ENCODE measurements at places on chromosomes 11 and 22. TPM values are rescaled to one million over a fixed set of nuclear protein-coding genes. Genes with fewer than 3 reads are reported as not detected.

SYCE3 gene
- not detected for total RNA-seq

DNA sequence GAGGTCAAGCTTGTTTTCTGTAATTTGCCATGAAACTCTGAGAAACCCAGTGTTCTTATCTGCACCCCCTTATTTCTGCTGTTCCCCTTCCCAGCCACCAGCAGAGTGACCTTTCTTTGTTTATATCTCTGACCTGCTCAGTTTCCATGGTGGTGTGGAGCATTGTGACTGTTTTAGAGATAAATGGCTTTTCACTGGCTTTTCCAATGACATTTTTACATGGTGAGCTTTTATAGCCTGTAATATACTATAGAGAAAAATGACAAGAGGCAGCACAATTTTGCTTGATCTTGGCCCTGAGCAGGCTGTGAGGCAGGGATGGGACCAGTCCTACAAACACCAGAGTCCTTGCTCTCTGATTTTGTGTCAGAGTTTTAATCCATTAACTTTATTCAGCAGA lies 233.9 kb downstream of the FAT3 start:
- H3K27ac ChIP-seq: no peak overlapping the region
- DNase-seq: no peak
- H3K36me3 ChIP-seq: no peaks in the 10 kb centered on the region
- no peaks in the 10 kb centered on the region for H3K27me3 ChIP-seq
- H3K4me3 ChIP-seq: no peak overlapping the region

IL10RA gene
- total RNA-seq: 195 TPM

SCGB1A1 gene
- not detected for total RNA-seq

DNA sequence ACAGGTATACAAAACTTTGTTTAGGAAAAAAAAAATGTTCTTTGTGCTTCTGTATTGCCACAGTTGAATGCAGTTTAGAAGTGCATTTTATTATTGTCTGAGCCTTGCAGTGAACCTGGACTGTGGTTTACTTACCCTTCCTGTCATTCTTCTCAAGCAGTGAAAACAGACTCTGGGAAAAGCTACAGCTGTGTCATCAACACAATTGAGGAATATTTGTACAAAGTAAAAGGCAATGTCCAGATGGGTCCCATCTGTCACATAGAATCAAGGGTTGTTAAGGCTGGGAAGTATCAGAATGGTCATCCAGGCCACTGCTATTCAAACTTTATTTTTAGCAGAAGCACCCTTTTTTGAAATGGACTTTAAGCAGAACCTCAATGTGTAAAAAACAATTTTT lies 73.3 kb downstream of the TRIM44 start:
- no peak for DNase-seq
- no peak overlapping the region for H3K4me3 ChIP-seq
- H3K27ac ChIP-seq: no peak overlapping the region
- no peaks in the 10 kb centered on the region for H3K27me3 ChIP-seq
